ENCODE measurements at places on chromosomes 3 and 15.
A peak's percentile ranks its signal among the peaks of the same experiment; 100 is the strongest.

DNA sequence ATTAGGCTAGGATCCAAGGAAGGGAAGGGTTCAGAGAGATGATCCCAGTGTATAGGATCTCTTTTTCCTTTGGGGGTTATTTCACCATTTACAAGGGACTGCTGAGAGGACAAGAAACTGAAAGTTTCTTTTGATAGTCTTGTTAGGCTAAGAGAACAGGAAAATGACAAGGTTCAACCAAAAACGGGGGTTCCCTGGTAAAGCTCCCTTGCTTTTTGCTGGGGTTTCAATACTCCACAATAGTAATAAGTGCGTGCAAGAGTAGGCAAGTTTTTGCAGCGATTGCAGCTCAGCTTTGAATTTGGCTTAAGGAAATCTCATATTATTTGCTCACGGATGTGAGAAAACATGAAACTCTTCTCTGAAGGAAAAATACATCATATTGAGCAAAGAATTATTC lies 18.8 kb upstream of the SUSD5 start:
- DNase-seq = no peak

- DNase-seq = no peak
These were observed 197.1 kb downstream of the UACA start for GRCh38 chr15:70566047-70566835.

DNA sequence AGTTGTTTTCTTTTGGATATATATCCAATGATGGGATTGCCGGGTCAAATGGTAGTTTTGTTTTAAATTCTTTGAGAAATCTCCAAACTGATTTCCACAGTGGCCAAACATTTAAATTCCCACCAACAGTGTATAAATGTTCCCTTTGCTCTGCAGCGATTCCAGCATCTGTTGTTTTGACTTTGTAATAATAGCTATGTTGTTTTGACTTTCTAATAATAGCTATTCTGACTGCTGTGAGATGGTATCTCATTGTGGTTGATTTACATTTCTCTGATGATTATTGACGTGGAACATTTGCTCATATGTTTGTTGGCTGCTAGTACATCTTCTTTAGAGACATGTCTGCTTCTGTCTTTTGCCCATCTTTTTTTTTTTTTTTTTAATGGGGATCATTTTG lies 332.2 kb upstream of the GBE1 start:
- no peak for DNase-seq

DNA sequence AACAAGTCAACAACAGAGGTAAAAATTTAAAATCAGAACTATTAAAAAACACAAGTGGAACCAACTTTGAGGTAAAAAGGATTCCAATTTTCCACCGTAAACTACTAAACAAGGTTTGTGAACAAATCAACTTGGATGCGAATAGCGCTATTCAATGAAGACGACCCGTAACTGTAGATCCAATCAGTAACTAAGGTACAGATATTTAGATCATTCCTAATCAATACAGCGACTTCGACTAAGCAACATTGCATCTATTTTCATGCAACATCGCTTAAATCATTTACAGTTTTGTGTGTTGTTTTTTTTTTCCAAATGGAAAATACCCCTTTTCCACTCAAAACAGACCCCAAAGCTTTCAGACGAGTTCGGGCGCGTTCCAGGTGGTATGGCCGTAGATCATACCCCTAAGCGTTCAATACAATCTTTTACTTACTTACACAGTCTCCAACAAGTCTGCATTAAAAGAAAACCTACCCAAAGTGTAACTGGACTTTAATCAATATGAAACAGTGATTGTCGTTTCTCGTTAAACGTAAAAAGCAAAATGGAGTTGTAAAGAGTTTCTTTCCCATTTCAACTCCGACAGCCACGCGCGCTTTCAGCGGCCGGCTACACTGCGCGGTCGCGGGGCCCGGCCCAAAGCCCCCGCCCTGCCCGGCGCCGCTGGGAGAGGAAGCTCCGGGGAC lies 786 bp downstream of the RHOA start:
- no peak for DNase-seq

DNA sequence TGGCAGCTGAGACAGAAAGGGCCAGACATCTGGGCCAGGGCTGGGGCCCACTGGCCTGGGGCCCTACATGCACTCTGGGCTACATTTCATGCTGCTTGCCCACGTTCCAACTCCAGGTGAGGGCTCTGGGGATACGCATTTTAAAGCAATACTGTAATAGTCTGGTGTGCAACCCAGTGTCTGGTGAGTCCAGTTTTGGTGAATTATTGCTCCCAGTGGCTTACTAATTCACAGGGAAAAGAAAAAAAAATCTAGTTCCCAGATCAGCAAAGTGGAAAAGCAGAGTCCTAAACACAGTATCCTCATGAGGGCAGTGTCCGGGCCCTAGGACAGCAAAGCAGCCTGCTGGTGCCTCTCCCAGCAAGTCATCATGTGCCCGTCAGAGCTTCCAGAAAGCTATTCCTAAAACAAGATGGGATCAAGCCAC lies 82.4 kb downstream of the CCNL1 start:
- no peak for DNase-seq

DNA sequence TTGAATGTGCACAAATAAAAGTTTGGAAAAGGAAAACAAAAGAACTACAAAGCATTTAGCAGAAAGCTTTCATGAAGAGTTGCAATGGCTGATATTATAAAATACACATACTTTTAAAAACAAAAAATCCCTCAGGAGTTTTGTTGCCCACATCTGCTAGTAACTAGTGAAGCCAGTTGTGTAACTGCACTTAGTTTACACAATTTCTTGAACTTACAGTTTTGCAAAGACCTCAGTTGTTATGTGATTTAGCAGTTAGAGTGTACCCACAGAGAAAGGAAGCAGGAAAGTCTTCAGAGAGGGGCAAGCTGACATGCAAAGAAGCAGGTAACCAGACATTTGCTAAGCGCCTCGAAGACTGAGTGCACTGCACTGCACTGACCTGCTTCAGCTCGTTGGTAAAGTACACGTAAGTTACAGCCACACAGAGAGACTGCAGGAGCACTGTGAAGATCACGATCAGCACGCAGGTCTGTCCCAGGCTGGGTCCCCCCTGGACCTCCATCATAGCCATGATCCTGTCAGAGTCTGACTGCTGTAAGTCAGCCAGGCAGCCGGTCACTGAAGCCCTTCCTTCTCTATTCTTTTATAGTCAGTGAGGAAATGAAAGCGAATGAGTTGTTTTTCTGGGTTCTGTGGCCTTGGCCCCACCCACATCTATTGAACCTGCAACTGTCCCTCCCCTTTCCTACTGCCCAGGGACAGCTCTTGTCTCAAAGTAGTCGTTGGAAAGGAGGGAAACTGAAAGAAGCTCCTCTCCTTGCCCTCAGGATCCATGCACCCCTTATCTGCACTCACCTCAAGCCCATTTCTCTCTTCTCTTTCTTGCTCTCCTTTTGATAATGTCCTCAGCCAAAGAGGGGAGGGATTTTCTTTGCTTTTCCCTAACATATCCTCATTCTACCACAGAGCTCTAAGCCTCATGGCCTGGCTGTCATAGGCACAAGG lies at the start of gene TNFSF10:
TSS of gene TNFSF10 (minus strand) at position 560 of the 948 bp plus-strand sequence. CDS start at position 514, 46 bp downstream.
- DNase-seq = no peak

DNA sequence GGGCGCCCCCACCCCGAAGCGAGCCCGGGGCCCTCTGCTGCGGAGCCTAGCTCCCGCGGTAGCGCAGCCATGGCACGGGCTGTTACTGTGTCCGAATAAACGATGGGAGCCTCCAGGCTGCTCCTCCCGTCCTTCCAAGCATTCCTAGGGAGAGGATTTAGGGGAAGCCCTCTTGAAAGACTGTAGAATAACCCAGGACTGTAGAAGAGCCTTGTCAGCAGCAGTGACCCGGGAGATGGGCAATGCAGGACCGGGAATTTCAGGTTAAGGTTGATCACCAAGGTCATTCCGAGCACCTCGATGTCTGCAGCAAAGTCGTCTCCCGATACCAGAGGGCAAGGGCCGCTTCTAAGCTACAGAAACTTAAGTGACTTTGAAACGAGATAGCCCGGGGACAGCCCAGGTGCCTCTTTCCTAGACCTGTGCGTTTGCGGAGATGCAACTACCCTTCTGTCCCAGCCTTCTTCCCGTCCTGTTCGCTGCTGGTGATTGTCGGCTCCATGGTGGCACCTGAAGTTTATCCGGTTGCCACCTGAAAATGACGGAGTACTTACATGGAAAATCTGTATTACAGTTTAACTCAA lies 753 bp upstream of the MYO5A start:
- no peak for DNase-seq

GRCh38 chr15:37135225-37135624 lies 34.9 kb upstream of the MEIS2 start:
- DNase-seq = no peak

- no peak for DNase-seq
These were observed 32.4 kb downstream of the TRIM71 start for GRCh38 chr3:32850226-32850625.

GRCh38 chr3:177466074-177466473 lies 268.8 kb upstream of the TBL1XR1 start:
- DNase-seq = no peak

DNA sequence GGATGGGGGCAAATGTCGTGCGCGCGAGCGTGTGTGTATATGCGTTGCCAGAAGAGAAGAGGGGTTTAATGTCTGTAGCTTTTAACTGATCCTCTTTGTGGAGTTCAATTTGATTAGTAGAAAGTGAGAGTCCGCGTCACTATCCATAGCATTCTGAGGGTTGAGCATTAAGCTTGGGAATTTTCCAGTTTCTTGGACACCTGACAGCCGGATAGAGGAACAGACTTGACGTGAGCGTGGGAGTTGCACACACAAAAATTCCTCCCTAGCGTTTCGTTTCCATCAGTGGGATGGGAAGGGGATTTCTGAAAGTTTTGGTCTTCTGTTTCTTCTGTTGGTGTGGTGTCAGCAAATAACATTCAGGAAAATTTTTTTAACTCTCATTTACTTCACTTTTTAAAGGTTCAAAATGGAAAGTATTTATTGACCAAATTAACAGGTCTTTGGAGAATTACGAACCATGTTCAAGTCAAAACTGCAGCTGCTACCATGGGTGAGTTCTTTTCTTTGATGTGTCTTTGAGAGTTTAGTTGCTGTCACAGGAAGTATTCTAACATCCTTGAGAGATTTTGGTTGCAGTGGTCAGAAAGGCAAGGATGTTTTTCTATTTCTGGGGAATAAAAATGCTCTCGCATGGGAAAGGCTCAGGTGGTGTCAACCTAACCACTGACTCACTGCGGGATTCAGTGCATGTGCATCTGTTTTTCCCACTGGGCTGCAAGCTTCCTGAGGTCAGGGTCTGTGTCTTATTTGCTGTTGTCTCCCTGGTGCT lies 841 bp downstream of the POGLUT1 start:
- DNase-seq = no peak

DNA sequence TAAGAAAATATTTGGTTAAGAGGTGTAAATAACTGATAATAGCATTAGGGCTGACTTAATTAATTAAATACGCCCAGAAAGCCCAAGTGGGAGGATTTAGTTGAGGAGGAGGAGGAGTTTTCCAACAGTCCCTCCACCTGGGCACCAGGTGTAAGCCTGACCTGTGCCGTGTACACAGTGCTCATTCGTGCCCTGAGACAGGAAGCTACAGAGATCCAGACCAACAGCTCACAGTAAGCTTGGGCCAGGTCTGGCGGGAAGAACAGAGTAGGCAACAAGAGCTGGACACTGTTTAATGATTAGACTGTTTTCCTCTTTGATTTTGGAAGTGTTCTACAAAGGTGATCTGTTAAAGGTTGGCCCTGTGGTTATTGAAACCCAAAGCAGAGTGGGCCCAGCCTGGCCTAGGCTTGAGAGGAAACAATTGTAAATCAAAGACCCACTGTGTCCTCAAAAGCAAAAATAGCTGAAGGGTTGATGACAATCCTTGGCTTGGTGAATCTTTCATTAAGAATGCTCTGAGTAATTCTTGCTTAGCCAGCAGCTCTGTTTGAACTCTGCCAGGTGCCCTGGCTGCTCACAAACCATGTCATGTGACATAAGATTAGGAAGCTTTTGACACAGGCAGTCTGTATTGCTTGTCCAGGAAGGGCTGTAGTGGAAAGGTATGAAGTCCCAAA lies 13.8 kb downstream of the SQOR start:
- peak; percentile 3 for DNase-seq

GRCh38 chr3:123831420-123831819 lies 52.7 kb downstream of the MYLK start:
- no peak for DNase-seq

GRCh38 chr3:112629425-112629824 lies 11.5 kb downstream of the CCDC80 start:
- DNase-seq = no peak

DNA sequence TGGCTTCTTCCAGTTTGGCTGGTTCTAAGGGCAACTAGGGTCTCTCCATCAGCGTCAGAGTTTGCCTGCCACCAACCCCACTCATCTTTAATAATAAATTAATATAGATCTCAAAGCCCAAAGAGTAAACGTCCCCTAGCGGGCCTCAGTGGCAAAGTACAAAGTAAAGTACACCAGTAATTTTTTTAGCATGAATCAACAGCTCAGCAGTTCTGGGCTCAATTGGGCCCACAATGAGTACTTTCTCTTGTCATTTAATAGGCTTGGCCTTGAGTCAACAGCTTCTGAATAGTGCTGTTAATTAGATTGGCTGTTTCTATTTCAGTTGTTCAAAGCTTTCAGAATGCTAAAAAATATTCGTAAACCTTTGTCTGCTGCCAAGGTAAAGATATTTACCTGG lies 89.0 kb upstream of the PFN2 start:
- no peak for DNase-seq

- peak; percentile 29 for DNase-seq
These were observed 32.4 kb upstream of the CDV3 start for GRCh38 chr3:133540896-133541674.

- DNase-seq = no peak
These were observed 22.1 kb downstream of the ARHGAP31 start for GRCh38 chr3:119316313-119316670.

DNA sequence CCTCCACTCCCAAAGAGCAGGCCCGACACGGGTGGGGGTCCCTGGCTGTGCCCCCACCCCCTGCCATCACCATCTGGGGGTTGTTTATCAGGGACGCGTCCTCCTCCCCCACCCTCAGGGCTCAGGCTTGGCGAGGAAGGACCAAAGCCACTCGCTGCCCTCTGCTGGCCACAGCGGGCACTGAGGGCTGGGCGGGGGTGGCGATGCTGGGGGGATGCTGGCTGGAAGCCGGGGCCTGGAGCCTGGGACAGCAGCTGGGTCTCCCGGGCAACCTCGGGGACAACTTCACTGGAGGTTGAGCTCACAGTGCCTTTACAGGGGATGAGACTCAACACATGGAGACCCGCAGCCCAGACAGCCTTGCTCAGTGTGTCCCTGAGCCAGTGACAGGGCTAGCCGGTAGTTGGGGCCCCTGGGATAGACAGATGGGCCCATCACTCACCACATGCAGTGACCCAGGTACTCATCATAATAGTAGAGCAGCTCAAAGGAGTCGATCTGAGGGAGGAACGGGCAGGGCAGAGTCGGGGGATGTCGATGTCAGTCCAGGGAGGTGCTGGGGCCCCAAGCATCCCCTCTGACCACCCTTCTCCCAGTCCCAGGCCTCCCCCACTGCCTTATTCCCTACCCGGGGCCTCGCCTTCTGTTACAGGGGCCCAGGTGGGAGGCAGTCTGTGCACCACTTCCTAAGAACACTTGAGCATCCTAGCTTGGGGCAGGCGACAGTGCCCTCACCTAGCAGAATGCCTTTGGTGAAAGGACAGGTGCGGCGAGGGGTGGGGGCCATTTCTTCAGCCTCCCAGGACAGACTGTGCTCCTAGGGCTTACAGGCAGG lies 5.9 kb upstream of the CALML4 start:
- no peak for DNase-seq
